CD4-positive, alpha-beta T cell treated with Interleukin-4 for 4 hours (primary cell): ENCODE measurements at places on chromosomes 12 and 14.
A peak's percentile ranks its signal among the peaks of the same experiment; 100 is the strongest.

GRCh38 chr12:27385766-27386564 lies 53.3 kb downstream of the BMAL2 start:
- no peak for DNase-seq

DNA sequence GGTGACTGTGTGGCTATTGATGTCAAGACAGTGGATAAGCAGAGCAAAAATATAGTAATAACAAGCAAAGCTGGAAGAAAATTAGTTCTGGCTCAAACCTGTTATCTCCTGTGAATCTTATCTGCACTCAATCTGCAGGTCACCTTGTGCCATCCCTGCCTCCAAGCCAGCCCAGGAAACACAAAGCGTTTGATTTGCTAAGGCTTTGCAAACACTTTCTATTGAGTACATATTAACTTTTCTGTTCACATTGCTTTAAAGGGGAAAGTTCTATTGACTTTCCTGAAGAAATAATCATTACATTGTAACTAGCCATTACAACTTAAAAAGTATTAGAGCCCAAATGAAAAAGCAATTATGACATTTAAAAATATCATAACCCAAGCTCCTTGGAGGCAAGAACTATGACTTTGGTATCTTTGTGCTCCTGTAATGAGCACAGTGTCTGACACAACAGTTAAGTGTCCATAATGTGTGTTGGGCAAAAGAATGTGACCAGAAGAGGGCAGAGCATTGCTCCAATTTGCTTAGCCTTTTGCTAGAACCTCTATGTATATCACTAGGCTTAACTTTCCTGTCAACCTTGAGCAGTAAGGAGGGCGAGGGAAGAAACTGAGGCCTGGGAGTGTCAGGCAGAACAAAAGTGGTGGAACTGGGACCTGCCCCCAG lies 24.7 kb downstream of the SERPINA3 start:
- DNase-seq, result no peak

- no peak for DNase-seq
Measured at GRCh38 chr14:67319142-67319541, 40.5 kb downstream of the ATP6V1D start.

GRCh38 chr14:21525571-21525961 lies 580 bp downstream of the SALL2 start:
- no peak for DNase-seq

DNA sequence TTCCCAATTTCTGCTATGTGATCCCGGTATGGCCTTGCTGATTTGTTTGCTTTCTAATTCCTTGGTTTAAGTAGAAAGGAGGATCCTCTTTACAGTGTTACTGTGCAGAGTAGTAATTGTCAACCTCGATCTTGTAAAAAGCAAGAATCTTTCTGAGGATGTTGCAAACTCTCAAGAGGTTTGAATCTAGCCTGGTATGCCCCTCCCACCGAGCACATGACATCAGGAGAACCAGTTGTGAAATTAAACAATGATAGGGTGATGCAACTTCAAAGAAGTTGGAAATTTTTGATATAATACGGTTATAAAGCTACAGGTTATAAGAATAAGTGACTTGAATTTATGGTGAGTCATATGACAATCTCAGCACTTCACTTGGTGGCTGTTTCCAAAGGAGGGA lies 35.0 kb upstream of the FUT8 start:
- DNase-seq, result no peak

- DNase-seq, result no peak
Measured at GRCh38 chr12:108123402-108123801, 5.7 kb upstream of the WSCD2 start.

DNA sequence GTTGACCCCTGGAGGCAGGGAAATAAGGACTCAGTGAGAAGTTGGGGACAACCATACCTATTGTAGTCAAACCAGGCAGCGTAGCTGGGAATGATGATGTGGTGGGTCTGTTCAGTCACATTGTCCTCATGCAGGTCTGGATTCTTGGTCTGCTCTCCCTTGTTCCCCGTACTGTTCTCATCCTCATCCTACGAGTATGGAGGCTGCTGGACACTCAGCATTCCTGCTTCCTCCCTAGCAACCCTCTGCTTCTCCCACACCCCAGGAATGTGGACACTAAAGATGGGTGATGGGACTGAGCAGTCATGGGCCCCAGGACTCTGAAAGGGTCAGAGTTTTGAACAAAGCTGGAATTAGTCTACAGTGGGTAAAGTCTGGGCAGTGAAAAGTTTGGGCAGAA lies 10.9 kb downstream of the SMARCC2 start:
- no peak for DNase-seq

DNA sequence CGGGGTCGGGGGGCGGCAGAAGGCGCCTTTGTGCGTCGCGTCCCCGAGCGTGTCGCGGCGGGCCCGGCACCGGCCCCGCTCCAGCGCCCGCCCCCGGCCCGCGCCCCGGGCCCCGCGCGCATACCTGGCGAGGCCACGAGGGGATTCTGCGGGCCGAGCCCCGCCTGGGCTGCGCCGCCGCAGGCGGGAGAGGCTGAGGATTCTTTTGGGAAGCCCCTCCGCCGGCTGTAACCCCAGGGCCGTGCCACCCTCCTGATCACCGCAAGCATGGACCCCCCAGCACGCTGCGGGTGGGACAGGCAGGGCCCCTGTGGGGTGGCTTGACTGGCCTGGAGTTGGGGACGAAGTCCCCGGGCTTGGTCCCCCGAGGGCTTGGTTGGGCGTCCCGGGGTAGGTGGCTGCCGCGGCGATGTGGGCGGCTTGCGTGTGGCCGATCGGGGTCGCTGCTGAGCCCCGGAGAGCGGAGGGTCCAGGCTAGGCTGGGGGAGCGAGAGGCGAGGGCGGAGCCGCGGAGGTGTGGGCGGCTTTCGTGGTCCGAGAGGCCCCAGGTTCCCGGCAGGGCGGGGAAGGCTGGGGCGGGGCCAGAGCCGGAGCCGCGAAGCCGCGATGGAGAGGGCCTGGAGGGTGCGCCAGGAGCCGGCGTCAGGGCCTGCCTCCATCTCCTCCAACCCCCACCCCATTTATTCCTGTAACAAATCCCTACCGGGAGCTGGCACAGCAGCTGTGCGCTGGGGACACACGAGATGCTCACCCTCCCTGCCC lies 28.4 kb upstream of the GPR132 start:
- DNase-seq, result peak; percentile 61
